Mucosa of gallbladder (tissue), 1 donor: ENCODE measurements at places on chromosomes 11 and 22. TPM values are rescaled to one million over a fixed set of nuclear protein-coding genes. Genes with fewer than 3 reads are reported as not detected.

GRCh38 chr11:87421422-87421821 is 383.7 kb downstream of the TMEM135 start:
- peak; percentile 65 for DNase-seq

YPEL4 gene
- 1.9 TPM for total RNA-seq

- no peak for DNase-seq
Observed at GRCh38 chr11:87300640-87301380, 263.1 kb downstream of the TMEM135 start.

- no peak for DNase-seq
Observed at GRCh38 chr11:7638710-7639642, 34.3 kb downstream of the CYB5R2 start.

GRCh38 chr11:21806947-21807346 is 385.9 kb upstream of the ANO5 start:
- no peak for DNase-seq

DNA sequence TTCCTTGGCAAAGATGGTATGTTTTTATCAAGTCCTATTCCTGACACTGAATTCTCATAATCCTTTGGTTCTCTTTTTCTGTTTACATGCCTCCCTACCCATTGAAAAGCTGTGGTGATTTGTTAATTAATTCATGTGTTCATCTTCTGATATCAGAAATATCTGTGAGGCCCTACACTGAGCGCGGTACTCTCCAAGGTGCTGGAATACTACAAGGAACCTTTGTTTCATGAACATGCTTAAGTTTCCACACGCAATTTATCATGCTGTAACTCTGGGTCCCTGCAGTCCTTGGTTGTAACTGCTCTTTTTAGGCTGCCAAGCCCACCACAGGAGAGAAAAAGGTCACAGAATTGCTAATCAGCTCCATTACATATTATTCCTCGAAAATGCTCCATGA is 331.8 kb downstream of the FAT3 start:
- DNase-seq, result peak; percentile 28

- DNase-seq, result no peak
Observed at GRCh38 chr11:69361466-69361865, 67.5 kb downstream of the MYEOV start.

- no peak for DNase-seq
Observed at GRCh38 chr11:3614742-3615171, 27.0 kb downstream of the ART5 start.

DNA sequence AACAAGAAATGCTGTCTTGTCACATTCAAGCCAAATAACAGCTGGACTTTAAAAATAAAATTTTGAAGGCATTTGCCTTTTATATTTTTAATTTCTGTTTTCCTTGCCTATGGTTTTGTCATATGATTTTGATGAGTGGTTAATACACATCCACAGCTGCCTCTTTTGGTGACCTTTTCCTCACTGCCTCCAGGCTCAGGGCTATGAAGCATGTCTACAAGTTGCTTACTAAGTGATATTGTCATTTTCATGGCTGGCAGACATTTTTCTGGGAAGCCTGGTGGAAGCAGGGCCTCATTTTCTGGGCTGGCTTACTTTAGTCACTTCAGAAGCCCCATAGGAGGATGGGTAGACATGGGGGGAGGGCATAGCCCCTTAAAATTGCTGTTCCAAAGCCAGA is 344.9 kb downstream of the SOX6 start:
- DNase-seq, result no peak

GRCh38 chr11:77876045-77876444 is 55.1 kb downstream of the AAMDC start:
- DNase-seq, result no peak

SHANK2 gene
- 18.0 TPM for total RNA-seq

TRIM34 gene
- 8.6 TPM for total RNA-seq

SMTNL1 gene
- total RNA-seq, result not detected

DNA sequence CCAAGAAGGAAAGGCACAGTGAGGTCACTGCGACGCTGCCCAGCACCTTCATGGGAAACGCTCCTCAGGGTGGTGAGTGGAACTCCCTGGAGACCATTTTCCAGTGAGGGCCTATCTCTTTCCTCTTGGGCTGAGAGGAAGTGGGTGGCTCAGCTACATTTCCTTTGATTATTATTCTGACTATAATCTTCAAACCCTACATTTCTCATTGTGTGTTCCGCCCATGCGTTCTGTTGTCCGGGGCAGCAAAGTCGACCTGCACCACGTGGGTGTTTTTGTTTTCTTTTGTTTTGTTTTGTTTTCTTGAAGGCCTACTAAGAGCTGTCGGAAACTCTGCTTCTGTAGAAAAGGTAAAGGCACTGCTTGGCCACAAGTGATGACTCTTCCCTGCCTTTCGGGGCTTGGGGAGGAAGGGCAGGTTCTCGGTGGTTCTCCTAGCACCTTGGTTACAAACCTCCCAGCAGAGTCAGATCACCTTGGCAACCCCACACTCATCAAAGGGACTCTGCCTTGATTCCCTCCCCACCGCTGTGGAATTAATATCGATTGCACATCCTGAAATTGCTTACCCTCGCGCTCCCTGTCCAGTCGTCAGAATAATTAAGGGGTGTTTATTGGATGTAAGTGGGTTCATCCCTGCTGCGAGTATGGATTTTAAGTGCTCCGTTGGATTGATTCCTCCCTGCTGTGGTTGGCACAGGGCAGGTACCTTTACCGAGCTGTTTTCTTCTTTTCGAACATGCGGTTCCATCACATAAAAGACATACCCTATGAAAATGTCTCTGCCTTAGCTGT is 7.3 kb downstream of the PARVB start:
- DNase-seq, result no peak

- peak; percentile 66 for DNase-seq
Observed at GRCh38 chr22:39343259-39344045, 6.3 kb upstream of the SYNGR1 start.

- no peak for DNase-seq
Observed at GRCh38 chr11:6655020-6655789, 404 bp downstream of the DCHS1 start.

MCM5 gene
- total RNA-seq, result 25.4 TPM

GRCh38 chr11:99368583-99368982 is 347.8 kb downstream of the CNTN5 start:
- no peak for DNase-seq

GRCh38 chr11:124761301-124762104 is 587 bp downstream of the ESAM start:
- no peak for DNase-seq

DNA sequence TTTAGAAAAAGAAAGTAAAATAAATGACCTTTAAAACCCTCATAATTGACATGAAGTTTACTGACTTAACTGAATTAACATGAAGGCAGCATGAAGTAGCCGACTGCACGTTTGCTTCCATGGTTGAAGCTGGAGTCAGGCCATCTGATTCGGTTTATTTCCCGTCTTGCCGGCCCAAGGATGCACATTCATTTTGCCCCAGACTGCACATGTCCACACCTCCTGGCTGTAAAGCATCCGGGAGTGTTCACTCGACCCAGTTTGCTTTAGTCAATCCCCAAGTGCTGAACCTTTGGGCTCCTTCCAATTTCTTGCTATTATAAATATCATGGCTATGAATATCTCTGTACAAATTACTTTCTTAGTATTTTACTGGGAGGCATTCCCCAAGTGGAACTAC is 17.7 kb upstream of the TUB start:
- no peak for DNase-seq

OR8A1 gene
- not detected for total RNA-seq

GRCh38 chr11:43579171-43579918 is 101.2 kb upstream of the HSD17B12 start:
- no peak for DNase-seq

DNA sequence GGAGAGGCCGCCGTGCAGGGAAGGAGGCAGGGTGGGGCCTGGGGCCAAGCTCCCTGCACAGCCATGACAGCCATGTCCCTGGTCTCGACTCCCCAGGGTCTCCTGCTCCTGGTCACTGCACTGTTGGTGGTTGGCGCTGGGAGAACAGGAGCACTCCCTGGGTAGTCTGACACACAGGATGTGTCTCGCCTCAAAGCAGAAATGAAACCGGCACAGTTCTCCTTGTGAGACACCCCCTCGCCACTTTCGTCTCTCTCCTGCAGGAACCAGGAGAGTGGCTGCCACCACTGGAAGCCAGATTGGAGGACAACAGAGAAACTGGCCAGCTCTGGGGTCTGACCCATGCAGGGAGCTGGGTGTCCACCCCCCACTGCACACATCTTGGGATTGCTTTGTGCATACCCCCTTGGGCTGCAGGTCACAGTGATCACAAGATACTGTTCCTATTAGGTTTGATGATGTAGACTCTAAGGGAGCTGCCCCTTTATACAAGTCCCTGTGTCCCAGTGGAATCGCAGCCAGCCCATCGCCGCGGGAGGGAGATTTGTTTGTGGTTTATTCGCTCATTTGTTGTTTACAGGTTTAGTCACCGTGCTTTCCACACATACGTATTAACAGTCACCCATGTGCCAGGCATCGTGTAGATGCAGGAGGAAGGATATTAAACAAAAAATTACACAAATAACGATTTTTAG is 27.0 kb upstream of the YWHAH start:
- DNase-seq, result no peak

C11orf91 gene
- 0.26 TPM for total RNA-seq

DNA sequence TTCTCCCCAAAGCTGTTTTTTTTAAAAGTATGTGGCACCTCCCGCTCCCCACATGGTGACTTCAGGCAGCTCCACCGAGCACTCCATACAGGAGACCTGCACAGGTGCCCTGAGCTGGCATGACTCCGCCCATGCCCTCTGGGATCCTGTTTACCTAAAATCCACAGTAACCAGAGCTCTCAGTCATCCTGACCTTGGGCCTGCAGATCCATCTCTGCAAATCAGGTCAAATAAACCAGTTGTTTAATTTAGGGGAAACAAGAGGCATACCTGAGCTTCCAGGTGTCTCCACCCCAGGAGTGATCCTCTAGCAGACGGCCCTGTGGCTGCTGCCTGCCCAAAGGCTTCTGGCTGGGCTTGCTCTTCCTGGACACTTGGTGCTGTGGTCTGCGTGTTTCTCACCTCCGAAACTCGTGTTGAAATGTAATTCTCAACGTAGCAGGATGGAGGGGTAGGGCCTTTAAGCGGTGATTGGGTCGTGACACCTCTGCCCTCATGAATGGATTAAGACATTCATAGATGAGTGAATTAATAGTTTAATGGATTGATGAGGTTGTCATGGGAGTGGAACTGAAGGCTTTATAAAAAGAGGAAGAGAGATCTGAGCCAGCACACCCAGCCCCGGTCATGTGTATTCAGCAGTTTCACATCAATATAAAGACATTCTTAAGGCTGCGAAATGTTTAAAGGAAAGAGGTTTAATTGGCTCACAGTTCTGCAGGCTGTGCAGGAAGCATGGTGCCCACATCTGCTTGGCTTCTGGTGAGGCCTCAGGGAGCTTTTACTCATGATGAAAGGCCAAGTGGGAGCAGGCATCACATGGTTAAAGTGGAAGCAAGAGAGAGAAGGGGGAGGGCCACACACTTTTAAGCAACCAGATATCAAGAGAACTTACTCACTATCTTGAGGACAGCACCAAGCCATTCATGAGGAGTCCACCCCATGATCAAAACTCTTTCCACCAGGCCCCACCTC is 34.1 kb downstream of the LINC01488 start:
- no peak for DNase-seq

DNA sequence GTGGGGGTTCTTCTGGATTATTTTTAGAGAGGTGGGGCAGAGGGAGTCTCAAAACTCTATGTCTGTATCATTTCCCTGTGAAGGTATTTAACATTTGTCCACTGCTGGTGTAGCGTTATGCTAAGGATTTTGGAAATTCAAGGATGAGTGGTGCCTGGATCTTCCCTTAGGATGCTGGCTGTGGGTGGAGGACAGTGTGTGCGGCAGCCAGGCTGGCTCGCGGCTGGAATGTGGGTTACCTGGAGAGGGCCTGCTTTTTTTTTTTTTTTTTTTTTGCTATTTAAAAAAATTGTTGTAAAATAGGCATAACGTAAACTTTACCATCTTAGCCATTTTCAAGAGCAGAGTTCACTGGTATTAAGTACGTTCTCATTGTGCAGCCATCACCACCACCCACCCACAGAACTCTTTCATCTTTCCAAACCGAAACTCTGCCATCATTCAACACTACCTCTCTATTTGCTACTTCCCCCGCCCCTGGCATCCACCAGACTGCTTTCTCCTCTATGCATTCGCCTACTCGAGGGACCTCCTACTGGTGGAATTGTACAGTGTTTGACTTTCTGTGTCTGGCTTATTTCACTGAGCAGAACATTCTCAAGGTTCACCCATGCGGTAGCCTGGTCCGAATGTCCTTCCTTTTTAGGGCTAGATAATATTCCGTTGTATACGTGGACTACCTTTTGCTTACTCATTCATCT is 67.1 kb downstream of the PARVB start:
- no peak for DNase-seq

ASPHD2 gene
- 5.5 TPM for total RNA-seq
